ENCODE measurements at places on chromosomes 11 and 22. TPM values are rescaled to one million over a fixed set of nuclear protein-coding genes. Genes with fewer than 3 reads are reported as not detected.

Gene DEFB131B
- not detected for total RNA-seq

Gene CCDC88B
- 6.2 TPM for total RNA-seq

Gene POU2AF1
- 0.58 TPM for total RNA-seq

Gene SCGB2A2
- total RNA-seq: not detected

Gene OR10A3
- total RNA-seq: not detected

Gene MS4A15
- not detected for total RNA-seq

Gene SWAP70
- 18.9 TPM for total RNA-seq
